ENCODE measurements at places on chromosomes 13 and 19. TPM values are rescaled to one million over a fixed set of nuclear protein-coding genes. Genes with fewer than 3 reads are reported as not detected.

GRCh38 chr19:18417250-18418028, 1.8 kb upstream of the SSBP4 start:
- DNase-seq = no peak

GRCh38 chr13:20461860-20462532, 63.7 kb downstream of the CRYL1 start:
- peak; percentile 31 for DNase-seq

- DNase-seq = no peak
These were observed 159.4 kb downstream of the NHLRC3 start for GRCh38 chr13:39197647-39198007.

- no peak for DNase-seq
These were observed 9.1 kb downstream of the ZMYM2 start for GRCh38 chr13:19967621-19968020.

GRCh38 chr19:42154471-42155323, 22.5 kb upstream of the POU2F2 start:
- DNase-seq = no peak

Gene VSTM2B
- total RNA-seq = not detected
